Fibroblast of pulmonary artery (primary cell): ENCODE measurements at places on chromosomes 13 and 19.

GRCh38 chr13:111046590-111047141 lies 68.4 kb upstream of the ARHGEF7 start:
- DNase-seq: peak; percentile 40

DNA sequence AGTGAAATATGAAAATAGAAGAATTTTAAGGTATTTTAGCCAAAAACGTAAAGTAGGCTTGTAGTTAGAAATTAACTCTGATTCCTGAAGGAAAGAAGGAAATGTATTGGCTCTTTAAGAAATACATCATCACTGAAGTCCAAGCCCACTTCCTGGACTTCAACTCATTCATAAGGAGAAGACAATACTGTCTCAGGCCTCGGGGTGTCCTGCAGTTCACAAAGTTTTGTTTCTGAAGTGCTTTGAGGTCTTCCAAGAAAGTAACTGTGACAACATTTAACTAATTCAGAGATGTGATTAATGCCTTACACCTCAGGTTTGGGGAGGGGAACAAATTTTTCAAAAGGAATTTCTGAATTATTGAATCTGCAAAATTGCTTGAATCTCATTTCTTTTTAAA lies 65.8 kb upstream of the STARD13 start:
- peak; percentile 77 for DNase-seq

GRCh38 chr19:30790056-30790680 lies 418.0 kb downstream of the ZNF536 start:
- no peak for DNase-seq

DNA sequence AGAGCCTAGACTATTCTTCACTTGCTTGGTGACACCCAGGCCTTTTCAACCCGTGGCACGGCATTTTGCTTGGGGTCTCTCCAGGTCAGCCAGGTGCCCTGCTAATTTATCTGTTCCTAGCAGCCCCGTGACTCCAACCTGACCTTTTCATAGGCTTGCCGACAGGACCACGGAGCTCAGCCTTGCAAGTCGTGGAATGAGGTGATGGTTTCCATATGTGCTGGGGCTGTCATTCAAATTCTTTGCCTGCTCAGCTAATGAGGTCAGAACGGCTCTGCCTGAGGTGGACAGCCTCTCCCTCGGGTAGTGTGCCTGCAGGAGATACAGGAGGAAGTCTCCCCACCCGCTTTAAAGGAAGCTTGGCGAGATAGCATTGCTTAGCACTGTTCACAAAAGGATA lies 61.0 kb downstream of the SHISA2 start:
- peak; percentile 8 for DNase-seq

DNA sequence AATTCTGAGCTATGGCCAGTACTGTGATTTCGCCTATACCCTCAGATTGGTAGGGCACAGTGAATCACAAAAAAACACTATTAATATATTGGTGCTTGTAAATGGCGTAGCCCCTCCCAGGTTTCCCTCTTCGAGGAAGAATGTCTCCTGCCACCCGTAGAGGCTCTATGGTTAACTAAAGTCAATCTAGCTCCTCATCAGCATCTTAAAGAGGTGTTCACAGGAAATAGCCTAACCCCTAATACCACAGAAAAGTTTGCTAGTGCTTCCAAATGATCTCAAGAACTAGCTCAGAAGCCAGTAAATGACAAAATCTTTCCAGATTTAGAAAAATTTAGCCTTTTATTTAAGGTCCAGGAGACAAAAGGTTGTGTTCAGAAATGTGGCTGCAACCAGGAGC lies 56.3 kb upstream of the DCT start:
- no peak for DNase-seq

- no peak for DNase-seq
These were observed 118.4 kb upstream of the CLDN10 start for GRCh38 chr13:95434111-95434510.

DNA sequence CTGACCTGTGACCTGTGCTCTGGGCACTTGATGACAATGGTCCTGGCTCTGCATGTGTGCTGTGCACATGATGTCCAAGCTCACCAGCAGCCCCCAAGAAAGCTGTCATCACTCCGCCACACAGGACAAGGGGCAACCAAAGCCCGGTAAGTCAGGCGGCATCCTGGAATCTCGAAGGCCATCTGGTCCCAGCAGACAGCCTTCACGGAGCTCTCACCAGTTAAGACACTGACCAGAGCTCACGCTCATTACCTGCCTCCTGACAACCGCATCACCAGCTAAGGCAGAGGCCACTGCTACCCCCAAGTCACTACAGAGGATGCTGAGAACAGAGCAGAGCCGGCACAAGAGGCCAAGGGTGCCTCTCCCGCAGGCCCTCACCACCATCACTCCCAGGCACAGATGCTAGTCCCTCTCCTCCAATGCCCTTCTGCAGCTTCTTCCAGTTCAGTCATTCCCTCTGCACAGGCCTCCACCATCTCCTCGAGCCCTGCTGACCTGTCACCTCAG lies 10.6 kb downstream of the PPP6R1 start:
- DNase-seq: no peak

GRCh38 chr13:110517505-110518225 lies 43.9 kb downstream of the RAB20 start:
- DNase-seq: no peak

GRCh38 chr19:53906211-53907192 lies 2.6 kb upstream of the CACNG7 start:
- peak; percentile 21 for DNase-seq

- peak; percentile 93 for DNase-seq
These were observed 55.4 kb downstream of the SACS start for GRCh38 chr13:23377983-23378632.

GRCh38 chr13:60572003-60572798 lies 175.2 kb downstream of the TDRD3 start:
- peak; percentile 58 for DNase-seq

GRCh38 chr19:6947745-6948144 lies 60.4 kb downstream of the ADGRE1 start:
- DNase-seq: peak; percentile 22

GRCh38 chr13:60514891-60515290 lies 117.9 kb downstream of the TDRD3 start:
- DNase-seq: no peak

GRCh38 chr13:99426426-99426825 lies 74.8 kb upstream of the TM9SF2 start:
- DNase-seq: no peak

DNA sequence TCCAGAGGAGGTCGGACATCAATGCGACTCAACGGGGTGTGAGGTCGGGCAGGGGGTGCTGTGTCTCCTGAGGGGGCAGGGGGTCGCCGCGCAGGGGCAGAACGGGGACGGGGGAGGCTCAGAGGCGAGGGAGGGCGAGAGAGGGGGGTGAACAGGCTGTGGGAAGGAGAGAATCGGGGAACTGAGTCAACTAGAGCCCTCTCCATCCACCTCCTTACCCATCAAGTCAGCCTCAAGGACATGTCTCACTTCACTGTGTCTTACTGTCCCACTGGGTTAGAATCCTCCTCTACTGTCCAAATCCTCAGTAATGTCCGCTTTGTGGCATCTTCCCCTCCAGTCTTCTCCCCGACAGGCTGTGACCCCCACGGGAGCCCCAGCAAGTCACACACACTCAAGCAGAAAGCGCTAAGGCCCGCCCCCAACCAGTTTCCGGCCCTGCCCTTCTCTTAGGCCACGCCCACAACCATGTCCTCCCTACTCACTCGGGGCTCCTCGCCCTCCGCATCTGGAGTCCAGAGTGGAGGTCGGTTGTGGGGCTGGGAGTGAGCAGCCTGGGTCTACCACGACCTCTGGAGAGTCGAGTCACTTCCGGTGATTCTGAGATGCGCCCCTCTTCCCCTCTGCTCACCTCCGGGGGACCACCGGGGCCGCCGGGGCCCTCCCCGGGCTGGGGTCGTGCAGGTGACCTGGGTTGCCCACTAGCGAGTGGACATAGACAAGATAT lies 9.3 kb downstream of the PLEKHA4 start:
- no peak for DNase-seq

DNA sequence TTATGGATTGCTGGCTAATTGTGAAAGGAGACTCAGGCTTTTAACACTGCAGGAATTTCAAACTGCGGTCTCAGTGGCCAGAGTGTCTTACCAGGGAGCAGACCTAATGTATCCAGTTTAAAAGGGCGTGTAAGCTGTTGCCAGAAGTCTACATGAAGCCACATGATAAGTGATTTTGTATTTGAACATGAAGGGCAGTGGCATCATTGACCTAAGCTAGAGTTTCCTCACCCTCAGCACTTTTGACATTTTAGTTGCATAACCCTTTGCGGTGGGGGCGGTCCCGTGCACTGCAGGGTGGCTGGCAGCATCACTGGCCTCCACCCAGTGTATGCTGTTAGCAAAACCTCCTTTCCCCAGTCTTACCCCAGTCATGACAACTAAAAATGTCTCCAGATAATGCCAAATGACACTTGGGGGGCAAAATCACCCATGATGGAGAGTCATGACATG lies 23.7 kb upstream of the GPR18 start:
- no peak for DNase-seq

GRCh38 chr19:39692166-39692565 lies 12.1 kb upstream of the LGALS14 start:
- no peak for DNase-seq

DNA sequence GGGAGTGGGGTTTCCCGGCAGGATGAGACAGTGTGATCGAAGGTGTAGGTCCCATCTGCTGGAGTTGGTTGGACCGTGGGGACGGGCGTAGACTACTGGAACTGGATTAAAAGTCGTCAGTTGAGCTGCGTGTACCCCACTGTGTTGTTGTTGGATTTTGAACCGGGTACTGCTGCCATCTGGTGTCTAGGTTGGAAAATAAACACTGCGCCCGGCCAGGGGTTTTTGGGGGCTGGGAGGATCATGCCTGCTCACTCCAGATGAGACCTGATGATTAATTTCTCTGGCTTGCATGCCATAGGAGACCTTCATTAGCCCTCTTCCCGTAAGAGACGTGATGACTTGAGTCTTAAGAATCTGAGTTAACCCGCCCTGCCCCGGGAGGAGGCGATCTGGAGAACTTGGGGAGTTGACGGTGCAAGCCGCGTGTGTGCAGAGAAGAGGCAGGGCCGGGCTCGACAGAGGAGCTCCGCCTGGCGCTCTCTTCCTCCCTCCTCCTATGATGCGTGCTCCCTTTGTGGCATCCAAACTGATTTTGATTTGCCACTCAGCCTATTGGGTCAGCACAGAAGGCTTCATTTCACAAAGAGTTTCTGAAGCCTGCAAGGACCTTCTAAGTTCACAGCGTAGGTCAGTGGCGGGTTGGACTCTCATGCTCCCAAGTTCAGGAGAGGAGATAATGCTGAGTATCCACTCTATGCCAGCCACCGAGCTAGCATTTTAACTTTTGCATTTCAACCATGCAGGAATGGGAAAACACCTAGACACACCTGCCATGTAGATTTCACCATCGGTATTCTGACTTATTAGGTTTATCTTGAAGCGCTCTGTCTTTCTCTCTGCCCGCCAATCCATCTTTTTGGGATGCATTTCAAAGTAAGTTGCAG lies 2.7 kb downstream of the UHRF1 start:
- peak; percentile 98 for DNase-seq

GRCh38 chr13:23356368-23356767 lies 77.1 kb downstream of the SACS start:
- DNase-seq: no peak

GRCh38 chr13:38661010-38661675 lies 25.7 kb upstream of the FREM2 start:
- peak; percentile 28 for DNase-seq

- DNase-seq: no peak
These were observed 412.8 kb downstream of the SLITRK6 start for GRCh38 chr13:85386424-85386823.

DNA sequence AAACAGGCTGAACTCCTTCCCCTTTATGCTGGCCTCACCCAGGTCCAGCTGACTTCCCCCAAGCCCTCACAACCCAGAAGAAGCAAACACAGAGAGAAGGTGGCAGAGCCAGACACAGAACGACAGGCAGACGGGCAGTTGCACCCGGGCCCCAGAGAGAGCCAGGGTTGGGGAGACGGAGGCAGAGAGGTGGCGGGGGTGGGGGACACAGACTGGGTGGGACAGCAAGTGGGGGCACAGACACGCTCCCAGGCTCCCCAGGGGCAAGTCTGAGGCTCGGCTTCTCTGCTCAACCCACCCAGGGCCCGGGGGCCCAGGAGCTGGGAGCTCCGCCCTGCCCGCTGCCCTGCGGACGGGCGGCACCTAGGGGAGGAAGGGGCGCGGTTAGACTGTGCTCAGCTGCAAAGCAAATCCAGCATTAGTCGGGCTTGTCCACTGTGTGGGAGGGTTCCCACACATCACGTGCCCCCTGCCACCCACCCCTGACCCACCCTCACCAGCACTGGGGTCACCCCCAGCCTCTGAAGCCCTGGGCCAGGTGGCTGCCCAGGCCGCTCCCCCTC lies 31.3 kb upstream of the ASF1B start:
- no peak for DNase-seq

DNA sequence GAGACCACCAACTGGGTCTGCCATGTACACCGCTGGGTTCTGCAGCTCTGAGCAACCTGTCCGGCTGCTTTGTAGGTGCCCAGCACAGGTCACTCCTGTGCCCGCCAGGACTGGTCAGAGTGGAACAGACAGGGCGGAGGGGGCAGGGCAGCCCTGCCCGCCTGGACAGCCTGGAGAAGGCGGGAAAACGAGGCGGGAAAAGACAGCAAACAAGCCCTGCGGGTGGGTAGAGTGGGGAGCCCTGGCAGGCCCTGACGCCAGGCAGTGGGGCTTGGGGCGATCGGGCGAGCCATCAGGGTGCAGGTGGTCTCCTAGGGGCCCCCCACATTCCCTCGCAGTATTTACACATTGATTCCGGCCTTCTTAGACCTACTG lies 533 bp upstream of the UHRF1 start:
- no peak for DNase-seq

GRCh38 chr13:41613471-41613870 lies 156.1 kb downstream of the RGCC start:
- DNase-seq: no peak

DNA sequence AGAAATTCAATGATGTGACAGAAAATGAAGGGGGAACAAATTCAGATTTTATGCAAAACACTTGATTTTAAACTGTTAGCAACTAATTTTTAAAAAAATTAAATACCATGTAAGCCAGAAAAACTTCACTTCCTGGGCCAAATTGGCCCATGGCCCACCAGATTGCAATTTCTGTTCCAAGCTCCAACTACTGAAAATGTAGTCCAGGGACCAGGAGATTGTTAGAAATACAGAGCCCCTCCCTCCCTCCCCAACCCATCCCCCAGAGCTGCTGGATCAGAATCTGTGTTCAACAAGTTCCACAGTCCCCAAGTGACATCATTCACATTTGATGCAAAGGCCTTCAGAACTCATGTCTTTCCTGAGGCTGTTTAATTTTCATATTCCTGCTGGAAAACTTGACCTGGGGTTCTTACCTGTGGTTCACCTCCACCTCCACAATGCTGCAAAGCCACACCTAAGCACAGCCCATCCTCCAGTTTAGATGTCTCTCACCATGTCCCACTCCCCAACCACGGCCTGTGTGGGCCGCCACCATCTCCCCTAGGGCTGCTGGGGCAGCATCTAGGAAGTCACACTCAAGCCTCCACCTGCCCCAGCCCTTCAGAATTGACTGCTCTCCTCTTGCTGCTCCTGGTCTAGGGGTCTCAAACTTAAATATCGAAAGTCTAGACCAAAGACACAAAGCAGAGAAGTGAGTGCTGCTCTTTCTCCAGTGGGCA lies 482.0 kb downstream of the UQCRFS1 start:
- DNase-seq: no peak

DNA sequence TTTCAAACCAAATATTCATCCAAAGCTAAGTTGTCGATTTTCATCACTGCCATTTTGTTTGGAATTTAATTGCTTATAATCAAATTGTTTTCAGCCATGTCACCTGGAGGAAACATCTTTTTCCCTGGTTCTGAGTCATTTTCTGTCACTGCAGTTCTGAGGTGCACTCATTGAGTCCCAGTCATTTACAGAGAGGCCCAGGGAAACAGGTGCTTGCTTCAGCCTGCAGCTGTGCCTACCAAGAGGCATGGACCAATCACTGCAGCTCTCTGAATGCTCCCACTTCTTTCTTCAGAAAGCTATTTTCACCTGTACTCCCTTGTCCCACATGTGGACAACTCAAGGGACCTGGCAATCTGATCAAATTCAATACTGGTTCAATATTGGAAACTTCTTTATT lies 308.1 kb downstream of the COG6 start:
- no peak for DNase-seq
